RKO (cell line): ENCODE measurements at places on chromosomes 2 and 18.

GRCh38 chr2:175309799-175310198, 128.3 kb upstream of the ATP5MC3 start:
- peak; percentile 45 for DNase-seq

DNA sequence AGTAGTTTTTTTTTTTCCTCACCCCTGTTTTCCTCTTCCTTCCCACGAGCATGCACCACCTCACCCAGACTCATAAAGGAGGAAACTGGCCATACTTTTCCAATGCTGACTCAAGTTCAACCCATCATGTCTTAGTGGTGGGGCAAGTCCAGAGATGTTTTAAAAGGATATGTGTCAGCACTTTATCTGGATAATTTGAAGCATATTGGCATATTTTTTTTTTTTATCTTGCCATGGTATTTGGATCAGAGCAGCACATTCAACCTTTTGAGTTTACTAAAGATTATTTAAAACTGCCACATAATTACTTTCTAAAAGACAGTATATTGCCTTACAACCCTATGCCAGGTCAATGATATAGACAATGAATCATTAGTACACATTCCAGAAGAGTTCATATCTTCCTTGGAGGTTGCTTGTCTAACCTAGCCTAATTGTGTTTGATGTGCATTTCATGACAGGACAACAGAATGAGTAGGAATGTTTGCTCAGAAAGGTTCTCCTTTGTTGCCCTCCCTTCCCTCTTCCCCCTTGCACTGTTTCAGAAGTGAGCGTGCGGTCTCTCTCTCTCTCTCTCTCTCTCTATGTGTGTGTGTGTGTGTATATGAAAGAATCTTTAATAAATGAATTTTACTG, 950.7 kb upstream of the FAM98A start:
- no peak for DNase-seq

- no peak for DNase-seq
These were observed 35.9 kb downstream of the ZFP36L2 start for GRCh38 chr2:43190311-43191052.

GRCh38 chr2:120245520-120246332, 6.9 kb upstream of the RALB start:
- no peak for DNase-seq

DNA sequence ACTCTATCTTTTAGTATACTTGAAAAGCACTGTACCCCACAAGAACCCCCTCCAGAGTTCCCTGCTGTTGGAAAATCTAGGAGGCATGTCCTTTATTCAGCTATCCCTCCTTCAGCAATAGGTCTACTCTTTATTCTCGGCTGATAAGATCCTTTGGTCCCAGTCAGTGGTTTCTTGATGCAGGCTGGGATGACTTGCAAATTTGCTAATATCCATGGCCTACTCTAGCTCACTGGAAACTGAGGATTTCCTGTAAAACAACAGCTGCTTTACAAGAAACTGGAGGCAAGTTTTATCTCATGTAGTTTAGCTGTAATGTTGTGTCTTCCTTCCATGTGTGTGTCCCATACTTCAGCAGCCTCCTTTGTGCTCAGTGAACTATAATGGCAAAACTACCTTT, 183.9 kb upstream of the SCN7A start:
- DNase-seq = no peak

GRCh38 chr18:21830532-21830931, 89.9 kb downstream of the MIB1 start:
- no peak for DNase-seq

- no peak for DNase-seq
These were observed 51.1 kb downstream of the TNS1 start for GRCh38 chr2:217951521-217952247.

DNA sequence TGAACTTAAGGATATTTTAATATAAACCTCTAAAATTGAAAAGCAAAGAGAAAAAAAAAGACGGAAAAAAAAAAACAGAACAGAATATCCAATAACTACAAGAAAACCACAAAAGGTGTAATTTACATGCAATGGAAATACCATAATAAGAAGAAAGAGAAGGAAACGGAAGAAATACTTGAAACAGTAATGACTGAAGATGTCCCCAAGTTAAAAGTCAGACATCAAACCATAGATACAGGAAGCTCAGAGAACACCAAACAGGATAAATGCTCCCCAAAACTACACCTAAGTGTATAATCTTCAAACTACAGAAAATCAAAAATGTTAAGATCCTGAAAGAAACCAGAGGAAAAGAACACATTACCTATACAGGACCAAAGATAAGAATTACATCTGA, 39.2 kb downstream of the FBXO15 start:
- no peak for DNase-seq

DNA sequence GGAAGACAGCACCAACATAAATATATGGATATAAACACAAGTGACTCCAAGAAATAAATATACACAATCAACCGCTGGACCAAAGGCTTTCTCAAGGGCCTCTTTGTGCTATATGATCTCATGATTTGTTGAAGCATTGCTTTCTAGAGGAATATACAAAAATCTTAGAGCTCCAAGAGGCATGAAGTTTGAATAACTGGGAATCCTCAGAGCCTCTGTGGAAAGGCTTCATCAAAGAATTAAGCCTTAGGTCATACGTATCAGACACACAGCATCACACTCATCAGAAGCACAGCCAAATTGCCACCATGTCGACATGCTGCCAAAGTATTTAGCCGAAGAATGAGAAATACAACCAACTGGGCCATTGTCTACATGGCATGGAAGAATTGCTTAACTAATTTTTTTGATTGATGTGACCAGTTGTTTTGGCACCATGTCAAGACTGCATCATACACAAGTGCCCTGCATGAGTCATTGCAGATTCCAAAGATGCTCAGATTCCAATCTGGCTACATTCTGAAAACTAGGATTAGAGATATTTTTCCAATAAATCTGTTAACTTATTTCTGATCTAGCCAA, 860.6 kb upstream of the ZEB2 start:
- DNase-seq = peak; percentile 63

DNA sequence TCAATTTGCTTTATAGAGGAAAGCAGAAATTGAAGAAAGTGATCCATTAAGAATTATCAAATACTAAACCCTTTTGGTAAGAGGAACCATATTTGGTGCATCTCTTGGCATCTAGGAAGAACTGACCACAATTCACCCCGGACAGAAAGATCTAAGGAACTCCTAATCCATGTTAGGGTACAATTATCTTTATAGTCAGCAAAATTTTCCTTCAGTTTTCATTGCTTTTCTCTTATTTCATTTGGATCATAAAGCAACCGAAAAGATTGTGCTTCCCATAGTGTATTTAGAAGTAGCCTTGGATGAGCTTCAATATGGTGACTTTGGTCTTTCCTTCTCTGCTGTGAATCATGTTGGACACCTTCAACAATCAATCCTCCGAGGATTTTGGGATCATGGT, 50.1 kb upstream of the IGFBP5 start:
- DNase-seq = no peak

GRCh38 chr2:31319406-31320175, 85.6 kb downstream of the EHD3 start:
- no peak for DNase-seq

DNA sequence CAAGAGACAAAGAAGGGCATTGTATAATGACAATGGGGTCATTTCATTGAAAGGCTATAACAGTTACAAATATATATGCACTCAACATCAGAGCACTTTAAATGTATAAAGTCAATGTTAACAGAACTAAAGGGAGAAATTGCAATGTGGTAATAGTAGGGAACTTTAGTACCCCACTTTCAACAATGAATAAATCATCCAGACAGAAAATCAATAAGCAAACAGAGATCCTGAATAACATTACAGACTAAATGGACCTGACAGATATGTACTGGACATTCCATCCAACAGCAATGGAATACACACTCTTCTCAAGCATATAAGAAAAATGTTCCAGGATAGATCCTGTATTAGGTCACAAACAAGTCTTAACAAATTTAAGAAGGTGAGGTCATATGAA, 90.5 kb upstream of the ALKAL2 start:
- DNase-seq = no peak

DNA sequence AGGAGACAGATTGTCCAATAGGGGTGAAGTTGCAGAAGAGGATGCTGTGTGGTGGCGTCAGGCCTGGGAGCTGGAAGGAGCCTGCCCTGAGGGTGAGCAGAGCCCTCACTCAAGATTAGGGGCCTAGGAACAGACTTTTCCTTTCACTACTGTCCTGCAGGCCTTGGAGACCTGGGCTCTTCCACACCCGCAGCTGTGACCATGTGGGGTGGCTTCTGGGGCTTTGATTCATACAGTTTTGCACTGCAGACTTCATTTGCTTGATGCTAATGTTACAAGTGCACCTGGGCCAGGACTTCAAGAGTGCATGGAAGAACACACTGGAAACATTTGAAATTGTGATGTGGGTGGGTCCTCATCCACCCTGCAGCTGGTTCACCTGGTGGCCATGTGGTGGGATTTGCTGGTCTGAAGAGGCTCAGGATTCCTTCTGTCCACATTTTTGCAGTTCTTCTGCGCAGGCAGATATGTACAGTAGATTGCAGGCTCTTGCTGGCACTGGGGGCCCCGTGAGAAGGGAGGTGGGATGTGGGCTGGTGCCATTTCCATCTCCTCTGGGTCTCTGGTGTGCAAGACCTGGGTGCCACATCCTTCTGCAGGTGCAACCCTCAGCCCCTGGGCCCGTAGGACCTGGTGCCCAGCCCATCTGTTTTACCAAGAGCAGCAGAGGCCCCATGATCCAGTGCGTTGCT, 9.9 kb downstream of the GLI2 start:
- no peak for DNase-seq

DNA sequence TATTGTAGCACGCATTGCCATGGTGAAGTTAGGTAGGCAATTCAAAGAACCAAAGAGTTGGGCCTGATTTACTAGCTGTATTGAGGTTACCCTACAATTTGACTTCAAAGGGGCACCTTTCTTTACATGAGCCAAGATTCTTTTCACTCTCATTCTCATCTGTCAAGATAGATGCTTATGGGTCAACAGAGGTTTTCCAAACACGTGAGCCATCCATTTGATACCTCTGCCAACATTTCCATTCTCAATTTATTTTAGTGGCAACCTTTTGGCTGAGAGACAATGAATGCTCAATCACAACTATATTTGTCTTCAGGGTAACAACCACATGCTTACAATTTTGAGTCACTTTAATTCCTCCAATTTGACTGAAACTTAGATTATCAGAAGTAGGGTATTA, 370.6 kb upstream of the CDH20 start:
- DNase-seq = no peak

GRCh38 chr2:54740333-54740732, 16.9 kb downstream of the EML6 start:
- no peak for DNase-seq

DNA sequence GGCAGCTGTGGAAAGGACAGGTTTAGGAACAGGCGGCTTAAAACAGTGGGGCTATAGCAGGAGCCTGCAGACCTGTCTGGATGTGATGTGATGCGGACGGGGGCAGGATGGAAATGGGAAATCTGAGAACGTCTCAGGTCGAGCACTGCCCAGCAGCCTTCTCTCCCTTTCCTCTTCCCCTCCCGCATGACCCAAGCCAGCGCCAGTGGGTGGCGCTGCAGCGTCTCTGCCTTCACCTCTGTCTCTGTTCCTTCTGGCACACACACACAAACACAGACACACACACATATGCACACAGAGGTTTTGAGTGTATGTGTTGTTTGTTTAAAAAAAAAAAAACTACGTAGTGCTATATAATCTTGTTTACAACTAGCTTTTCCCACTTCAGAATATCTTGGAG, 82.0 kb upstream of the SLC66A3 start:
- DNase-seq = no peak

GRCh38 chr2:134271758-134272157, 17.9 kb downstream of the MGAT5 start:
- no peak for DNase-seq

DNA sequence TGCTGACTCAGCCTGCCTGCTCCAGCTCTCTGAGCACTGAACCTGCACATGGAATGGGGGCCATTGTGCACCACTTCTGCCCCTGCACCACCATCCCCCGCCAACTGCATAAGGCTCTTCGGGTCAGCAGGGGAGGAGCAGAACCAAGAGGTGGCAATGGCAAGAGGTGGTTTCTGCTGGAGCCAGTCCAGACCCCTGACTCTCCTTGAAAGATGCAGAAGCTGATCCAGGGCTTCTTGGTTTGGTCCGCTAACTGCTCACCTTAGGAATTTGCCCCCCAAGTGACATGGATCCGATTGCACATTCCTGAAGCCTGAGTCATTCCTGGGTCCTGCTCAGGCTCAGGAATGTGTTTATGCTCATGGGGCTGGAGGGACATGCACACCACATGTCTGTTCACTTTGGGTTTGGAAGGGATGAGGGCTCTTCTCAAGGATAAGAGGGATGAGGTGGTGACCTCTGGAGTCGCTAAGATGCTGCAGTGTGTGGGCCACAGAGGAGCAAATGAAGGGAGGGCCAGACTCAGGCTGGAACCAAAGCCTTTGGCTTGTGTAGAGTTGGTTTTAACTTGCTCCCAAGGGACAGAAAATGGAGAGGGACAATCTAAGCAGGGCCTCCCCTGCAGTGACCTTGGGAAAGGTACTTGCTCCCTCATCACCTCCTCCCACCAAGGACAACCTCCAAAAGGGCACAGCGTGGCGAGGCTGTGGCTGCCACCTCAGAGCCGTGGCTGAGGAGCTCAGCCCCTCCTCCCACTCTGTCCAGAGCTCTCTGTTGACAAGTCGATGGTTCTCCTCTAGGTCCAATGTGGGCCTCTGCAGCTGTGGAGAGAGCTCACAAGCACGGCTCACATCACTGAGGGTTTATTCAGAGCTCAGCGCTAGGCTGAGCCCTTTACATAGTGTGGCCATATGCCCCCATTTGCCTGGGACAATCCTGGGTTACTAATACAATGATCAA, 66.2 kb downstream of the HS1BP3 start:
- peak; percentile 62 for DNase-seq

DNA sequence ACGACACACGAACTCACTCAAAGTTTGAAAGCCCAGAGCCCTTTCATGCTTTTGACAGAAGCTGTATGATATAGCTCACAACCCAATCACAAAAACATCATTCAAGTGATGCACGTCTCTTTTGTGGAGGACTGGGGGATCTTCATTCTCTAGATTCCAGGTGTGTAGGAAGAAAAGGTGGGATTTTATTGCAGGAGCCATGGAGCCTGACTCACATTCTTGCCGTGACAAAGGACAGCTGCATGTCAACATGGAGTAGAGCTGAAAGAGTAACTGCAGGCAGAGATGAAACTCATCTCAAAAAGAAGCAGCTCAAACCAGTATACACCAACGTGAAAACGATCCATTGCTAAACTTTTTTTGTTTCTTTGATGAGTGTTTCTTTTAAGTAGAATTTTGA, 50.9 kb upstream of the PDE1A start:
- no peak for DNase-seq

DNA sequence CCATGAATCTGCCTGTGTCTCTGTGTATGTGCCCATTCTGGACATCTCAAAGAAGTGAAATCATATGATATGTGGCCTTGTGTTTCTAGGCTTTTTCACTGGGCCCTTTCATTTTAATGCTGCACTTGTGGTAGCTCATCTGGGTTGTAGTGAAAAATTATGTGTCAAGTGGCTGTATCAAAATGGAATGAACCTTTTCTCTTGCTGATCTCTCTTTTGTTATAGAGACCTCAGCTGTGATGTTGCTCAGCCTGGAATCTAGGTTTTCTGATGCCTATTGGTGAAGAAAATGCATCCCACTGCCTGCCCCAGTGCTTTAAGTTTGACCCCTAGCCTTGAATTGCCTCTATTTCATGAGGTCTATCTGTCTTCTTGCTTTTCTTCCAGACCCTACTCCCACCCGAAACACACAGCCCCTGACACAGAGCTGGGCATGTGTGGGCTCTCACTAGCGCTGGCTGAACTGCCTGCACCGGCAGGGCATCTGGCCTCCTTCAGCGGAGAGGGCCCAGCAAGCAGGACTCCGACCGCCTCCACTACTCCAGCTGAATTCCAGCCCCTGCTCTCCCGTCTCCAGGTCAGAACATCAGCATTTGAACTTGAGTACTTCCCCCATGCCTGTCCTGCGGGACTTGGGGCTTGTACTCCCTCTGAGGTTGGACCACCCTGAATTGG, 175.8 kb upstream of the MSH6 start:
- no peak for DNase-seq
